Naive thymus-derived CD4-positive, alpha-beta T cell (primary cell): ENCODE measurements at places on chromosomes 11 and 22.

- no peak overlapping the region for H3K4me3 ChIP-seq
- no peak for DNase-seq
- H3K27ac ChIP-seq, result no peak overlapping the region
- H3K36me3 ChIP-seq, result no peaks in the 10 kb centered on the region
- no peaks in the 10 kb centered on the region for H3K27me3 ChIP-seq
These were observed 8.5 kb downstream of the ST14 start for GRCh38 chr11:130168105-130168504.

- no peak for DNase-seq
- H3K27me3 ChIP-seq, result no peaks in the 10 kb centered on the region
- no peaks in the 10 kb centered on the region for H3K36me3 ChIP-seq
- no peak overlapping the region for H3K4me3 ChIP-seq
- no peak overlapping the region for H3K27ac ChIP-seq
These were observed 274.9 kb upstream of the CADM1 start for GRCh38 chr11:115778928-115779650.

GRCh38 chr22:27391092-27391770 lies 410.3 kb downstream of the MN1 start:
- H3K27me3 ChIP-seq, result no peaks in the 10 kb centered on the region
- H3K36me3 ChIP-seq, result no peaks in the 10 kb centered on the region
- DNase-seq, result no peak
- H3K4me1 ChIP-seq, result no peaks in the 10 kb centered on the region
- H3K27ac ChIP-seq, result no peak overlapping the region

DNA sequence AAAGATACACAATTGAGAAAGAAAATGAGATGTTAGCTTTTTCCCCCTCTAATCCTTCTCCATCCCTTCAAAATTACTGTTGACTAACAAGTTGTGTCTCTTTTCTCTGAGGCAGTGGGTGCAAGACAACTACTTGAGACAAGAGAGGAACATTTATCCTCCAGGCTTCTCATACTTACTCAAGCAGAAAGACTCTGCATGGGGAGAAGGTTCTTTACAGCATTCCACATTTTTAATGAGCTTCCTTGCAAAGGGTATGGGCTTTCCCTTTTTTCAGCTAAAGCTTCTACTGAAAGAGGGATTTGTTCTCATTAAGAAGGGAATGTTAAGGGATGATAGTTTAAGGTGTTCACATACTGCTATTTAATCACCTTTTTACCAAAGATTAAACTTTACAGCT lies 47.8 kb downstream of the PAX6 start:
- H3K4me1 ChIP-seq, result no peaks in the 10 kb centered on the region
- H3K36me3 ChIP-seq, result no peaks in the 10 kb centered on the region
- no peaks in the 10 kb centered on the region for H3K27me3 ChIP-seq
- no peak overlapping the region for H3K27ac ChIP-seq
- DNase-seq, result no peak

DNA sequence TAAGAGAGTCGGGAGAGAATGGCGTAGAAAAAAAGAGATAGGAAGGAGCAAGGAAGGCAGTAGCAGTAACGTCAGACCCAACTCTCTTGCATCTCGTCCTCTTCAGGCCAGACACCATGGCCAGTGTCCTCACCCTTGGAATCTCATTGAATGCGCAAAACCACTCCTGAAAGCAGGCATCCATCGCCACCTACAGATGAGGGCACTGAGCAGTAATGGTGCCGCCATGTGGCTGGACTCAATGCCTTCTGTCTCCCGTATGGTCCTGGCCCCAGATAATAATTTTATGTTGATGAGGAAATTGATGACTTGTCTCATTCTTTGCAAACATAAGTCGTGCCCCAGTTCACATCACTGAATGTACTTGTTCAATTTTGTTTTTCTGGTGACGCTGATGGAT lies 17.8 kb upstream of the ALX4 start:
- no peak for DNase-seq
- H3K4me1 ChIP-seq, result no peaks in the 10 kb centered on the region
- H3K27me3 ChIP-seq, result no peaks in the 10 kb centered on the region
- no peaks in the 10 kb centered on the region for H3K36me3 ChIP-seq
- no peak overlapping the region for H3K27ac ChIP-seq
- H3K4me3 ChIP-seq, result no peak overlapping the region

- peaks cover 3% of the 10 kb centered on the region for H3K36me3 ChIP-seq
- no peak overlapping the region for H3K27ac ChIP-seq
- DNase-seq, result no peak
- no peaks in the 10 kb centered on the region for H3K4me1 ChIP-seq
These were observed 36.6 kb downstream of the ZBTB44 start for GRCh38 chr11:130278151-130278550.

DNA sequence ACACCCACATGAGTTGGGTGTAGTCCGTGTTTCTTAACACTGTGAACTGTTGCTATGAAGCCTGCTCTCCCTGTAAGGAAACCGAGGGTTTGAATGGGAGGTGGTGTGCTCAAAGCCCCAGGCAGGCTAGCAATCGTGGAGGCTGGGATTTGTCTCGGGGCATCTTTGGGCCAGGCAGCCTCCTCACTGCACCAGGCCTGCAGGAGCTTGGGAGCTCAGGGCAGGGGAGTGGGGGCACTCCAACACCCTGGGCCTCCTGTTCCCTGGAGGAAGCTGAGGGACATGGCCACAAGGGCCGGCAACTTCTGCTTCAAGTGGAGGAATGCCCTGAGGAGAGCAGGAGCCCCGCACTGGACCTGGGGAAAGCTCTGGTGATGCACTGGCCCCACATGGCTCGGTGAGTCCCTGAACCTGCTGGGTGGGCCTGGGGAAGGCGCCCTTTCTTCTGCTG lies 164.7 kb upstream of the B3GAT1 start:
- no peak overlapping the region for H3K27ac ChIP-seq
- H3K4me1 ChIP-seq, result no peaks in the 10 kb centered on the region
- no peak overlapping the region for H3K4me3 ChIP-seq
- DNase-seq, result no peak
- no peaks in the 10 kb centered on the region for H3K36me3 ChIP-seq

DNA sequence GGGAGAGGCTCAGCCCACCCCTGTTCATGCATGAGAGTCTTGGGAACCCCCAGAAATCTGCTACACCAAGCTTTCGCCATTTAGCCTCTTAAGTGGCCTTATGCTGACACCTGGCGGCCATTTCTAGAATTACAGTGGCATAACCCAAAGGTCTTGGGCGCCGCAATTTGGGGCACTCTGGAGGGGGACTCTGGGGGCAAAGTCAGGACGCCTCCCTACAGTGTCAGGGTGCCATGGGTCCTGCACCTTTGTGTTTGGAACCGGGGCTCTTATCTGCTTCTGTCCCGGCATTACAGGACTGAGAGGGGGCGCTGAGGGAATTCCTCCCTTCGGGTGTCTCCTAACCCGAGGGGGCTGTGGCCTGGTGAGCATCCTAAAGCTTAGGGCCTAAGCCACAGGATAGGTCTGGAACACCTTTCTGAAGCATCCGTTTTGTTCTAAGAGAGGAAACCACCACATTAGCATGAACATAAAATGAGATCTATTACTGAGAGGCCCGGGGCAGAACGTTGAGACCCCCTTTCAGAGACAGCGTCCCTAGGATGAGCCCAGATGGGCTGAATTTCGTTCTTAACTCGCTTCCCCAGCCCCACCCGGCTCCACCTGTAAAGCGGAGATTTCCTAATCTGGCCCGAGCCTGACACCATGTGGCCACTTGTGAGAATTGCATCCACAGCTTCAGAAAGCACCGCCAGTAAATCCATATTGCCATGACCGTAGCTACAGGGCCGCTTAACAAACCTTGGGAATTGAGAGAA lies 9.3 kb downstream of the INS start:
- peak; percentile 73 for DNase-seq
- H3K27ac ChIP-seq, result no peak overlapping the region
- no peaks in the 10 kb centered on the region for H3K36me3 ChIP-seq
- H3K27me3 ChIP-seq, result peaks cover 8% of the 10 kb centered on the region
- peak overlapping the region; percentile 44 for H3K4me3 ChIP-seq
- H3K4me1 ChIP-seq, result peaks cover 6% of the 10 kb centered on the region
